NCI-H1417 treated with DMSO at 0.1 percent for 48 hours (cell line): ENCODE measurements at places on chromosomes 3 and 15.

GRCh38 chr3:60948488-60948887 is 302.8 kb downstream of the FHIT start:
- peak; percentile 15 for DNase-seq

- no peak for DNase-seq
Measured at GRCh38 chr3:33360136-33360825, 79.9 kb downstream of the UBP1 start.

DNA sequence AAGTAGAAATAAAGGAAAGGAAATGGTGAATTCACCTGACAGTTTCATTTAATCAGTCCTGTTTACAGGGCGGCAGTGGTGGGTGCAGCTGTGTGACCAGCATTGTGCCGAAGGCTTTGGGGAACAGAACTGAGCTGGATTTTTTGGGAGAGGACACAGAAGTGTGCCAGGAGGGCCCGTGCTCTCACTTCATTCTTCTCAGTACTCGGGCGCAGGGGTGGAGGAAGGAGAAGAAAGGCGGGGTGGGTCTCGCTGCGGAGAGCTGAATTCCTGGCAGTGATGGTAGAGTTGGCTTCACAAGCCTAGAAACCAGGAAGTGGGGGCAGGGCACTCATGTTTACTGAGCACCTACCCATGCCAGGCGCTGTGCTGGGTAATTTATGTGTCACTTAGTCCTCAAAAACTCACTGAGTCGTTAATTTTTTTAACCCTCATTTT is 64.6 kb downstream of the CRTC3 start:
- DNase-seq, result no peak

DNA sequence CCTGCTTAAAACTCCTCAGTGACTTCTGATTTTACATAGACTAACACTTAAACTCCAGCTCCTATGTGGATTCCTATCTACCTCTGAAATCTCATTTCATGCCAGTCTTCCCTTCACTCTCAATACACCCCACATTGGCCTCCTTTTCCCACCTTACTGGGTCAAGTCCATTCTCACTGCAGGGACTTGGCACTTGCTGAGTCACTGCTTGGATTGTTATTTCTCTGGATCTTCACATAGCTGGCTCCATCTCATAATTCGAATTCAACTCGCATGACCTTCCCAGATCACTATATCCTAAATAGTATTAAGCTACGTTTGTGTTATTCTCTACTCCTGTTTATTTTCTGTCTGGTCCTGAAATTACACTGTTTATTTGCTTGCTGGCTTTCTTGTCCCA is 59.6 kb upstream of the FRMD4B start:
- DNase-seq, result no peak

DNA sequence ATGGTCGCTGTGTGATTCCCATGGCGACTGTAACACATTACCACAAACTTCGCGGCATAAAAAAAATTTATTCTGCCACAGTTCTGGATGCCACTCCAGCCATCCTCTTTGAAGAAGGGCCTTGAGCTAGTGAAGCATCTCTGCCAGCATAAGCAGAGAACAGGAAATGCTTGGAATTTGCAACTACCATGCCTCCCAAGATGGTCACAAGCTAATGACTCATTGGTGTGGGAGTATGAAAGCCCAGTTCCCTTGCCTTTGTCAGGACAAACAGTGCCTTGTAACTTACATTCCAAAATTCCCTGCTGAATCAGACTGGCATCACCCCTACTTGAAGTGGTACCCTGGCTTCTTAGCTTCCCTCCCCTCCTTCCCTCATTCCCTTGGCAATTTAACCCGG is 129.7 kb downstream of the PROS1 start:
- DNase-seq, result no peak

DNA sequence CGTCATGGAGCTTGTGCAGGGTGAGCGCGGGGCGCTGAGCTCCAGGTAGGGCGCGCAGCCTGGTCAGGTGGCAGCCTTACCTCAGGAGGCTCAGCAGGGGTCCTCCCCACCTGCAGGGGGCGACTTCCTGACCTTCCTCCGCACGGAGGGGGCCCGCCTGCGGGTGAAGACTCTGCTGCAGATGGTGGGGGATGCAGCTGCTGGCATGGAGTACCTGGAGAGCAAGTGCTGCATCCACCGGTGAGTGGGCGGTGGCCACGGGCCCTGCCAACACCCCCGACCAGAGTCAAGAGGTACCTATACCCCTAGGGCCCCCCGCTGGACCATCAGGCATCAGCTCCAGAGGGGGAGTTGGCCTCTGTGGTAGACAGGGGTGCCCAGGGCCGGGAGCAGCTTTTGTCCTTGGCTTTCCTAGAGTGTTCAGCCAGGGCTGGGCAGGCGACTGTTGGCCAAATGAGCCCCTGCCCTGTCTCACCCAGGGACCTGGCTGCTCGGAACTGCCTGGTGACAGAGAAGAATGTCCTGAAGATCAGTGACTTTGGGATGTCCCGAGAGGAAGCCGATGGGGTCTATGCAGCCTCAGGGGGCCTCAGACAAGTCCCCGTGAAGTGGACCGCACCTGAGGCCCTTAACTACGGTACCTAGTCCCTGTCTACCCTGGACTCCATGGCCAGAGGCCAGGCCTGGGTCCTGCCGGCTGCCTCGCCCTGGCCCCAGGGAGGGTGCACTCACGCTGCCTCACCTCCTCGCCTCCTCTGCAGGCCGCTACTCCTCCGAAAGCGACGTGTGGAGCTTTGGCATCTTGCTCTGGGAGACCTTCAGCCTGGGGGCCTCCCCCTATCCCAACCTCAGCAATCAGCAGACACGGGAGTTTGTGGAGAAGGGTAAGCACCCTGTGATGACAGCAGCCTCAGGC is 9.1 kb downstream of the FES start:
- DNase-seq, result no peak

DNA sequence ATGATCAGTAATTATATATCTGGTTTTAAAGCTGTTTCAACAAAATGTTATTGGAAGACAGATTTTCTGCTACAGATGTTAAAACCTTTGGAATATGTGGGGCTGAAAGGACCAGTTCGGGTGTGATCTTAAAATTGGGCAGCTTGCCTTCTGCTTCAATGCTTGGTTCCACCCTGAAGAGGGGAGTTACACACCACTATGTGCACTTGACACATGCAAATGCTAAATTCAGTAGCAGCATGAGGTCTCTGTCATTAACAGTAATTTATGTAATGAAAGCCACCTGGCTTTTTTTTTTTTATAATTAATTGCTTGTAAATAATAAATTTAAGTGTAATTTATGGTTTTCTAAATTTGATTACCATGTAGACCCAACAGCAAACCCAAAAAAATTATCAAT is 24.6 kb downstream of the CDIN1 start:
- peak; percentile 77 for DNase-seq

DNA sequence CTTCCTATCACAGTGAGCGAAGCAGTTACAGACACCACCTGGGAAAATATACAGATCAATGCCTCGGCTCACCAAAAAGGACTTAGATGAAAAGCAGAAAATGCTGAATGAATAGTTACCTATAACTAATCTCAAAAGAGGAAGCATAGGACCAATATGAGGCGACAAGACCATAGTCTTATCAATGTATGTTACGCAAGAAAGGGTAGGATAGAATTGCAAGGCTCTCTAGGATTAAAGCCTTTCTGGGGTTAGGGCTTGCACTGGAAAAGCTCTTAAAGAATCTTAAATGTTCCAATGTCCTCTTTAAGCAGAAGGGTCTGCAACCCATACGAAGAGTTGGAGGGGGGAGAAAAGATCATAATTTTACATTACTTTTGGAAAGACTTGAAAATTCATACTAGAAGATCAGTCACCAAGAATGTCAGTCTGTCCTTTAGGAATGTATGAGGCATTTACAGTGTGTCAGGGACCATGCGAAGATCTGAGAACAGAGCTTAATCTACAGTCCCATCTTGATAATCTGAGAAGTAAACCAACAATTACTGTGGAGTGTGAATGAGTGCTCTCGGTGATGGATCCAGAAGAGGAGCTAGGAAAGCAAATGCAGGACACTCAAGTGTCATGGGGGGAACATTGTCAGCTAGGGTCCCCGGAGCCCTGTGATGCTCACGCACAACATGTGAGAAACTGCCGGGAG is 185.9 kb downstream of the GREM1 start:
- DNase-seq, result no peak

- DNase-seq, result no peak
Measured at GRCh38 chr3:150388498-150389418, 19.3 kb upstream of the TSC22D2 start.

- no peak for DNase-seq
Measured at GRCh38 chr15:45205192-45205591, 17.4 kb upstream of the SHF start.

GRCh38 chr3:107432013-107432515 is 54.8 kb downstream of the CCDC54 start:
- no peak for DNase-seq

DNA sequence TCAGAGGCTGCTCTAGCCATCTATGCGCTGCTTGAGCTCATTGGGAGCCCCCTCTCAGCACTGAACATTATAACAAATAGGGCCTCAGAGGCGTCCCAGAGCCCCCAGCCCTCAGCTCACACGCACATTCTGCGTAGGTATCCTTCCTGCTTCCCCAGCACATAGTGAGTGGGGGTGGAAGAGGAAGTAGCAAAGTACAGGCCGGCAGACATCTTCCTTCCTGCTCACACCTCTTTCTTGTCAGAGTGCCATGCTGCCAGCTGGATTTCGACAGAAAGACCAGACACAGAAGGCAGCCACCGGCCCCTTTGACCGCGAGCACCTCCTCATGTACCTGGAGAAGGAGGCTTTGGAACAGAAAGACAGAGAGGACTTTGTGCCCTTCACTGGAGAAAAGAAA is 16.6 kb downstream of the TMOD2 start:
- DNase-seq, result no peak

DNA sequence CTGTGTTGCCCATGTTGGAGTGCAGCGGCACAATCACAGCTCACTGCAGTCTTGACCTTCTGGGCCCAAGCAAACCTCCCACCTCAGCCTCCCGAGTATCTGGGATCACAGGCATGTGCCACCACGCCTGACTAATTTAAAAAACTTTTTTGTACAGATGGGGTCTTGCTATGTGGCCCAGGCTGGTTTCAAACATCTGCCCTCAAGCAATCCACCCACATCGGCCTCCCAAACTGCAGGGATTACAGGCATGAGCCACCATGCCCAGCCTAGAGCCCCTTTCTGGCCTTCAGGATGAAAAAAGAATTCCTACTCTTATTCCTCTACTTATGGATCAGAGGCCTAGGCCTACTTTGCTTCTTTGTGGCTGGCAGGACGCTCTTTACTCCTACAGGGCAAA is 39.6 kb downstream of the CHAC1 start:
- no peak for DNase-seq

DNA sequence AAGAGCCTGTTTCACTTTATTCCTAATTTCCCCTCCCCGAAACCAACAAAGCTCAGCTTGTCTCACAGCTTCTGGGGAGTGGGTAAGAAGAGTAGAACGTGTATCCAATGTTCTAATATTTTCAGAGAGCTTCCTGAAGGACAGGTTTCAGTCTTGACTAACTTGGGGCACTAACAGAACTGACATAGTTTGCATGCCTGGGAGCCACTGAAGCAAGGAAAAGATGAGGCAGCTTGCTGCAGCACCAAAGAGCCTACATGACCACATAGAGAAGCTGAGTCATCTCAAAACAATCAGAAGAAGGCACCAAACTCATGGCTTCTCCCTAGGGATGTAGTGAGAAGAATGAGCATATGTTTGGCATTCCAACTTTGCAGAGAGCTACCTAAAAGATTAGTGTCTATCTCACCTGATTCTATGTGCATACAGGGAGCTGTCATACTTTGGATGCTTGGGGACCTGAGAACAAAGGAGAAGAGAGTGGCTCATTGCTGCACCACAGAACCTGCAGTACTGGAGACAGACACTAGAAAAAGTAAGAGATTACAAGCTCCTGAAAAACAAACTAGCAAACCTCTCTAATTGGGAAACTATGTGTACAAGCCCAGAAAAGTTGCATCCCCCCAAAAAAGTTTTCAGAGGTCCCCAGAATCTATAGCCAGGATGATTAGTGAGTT is 86.9 kb downstream of the DCLK3 start:
- no peak for DNase-seq

DNA sequence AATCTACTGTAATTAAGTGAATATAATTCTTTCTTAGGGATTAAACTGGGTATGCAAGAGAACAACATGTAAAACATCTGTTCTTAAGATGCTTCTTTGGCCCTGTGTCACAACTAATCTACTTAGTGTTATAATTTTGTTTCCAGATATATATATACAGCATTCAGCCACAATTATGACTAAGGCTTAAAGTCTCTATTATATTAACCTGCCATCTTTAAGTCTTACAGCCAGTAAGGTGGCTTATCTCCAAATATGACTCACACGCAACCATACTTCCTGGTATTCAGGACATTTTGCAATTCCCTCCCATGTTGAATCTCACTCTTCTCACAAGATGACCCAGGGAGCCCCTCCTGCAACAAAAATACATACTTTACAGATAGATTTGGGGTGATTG is 6.6 kb upstream of the KBTBD8 start:
- no peak for DNase-seq

GRCh38 chr3:186476541-186476940 is 67.6 kb downstream of the CRYGS start:
- DNase-seq, result no peak

- DNase-seq, result no peak
Measured at GRCh38 chr3:142935963-142936362, 27.5 kb downstream of the PAQR9 start.

GRCh38 chr3:183359036-183359435 is 69.4 kb downstream of the MCF2L2 start:
- no peak for DNase-seq

GRCh38 chr3:30832961-30833575 is 61.4 kb downstream of the GADL1 start:
- no peak for DNase-seq

DNA sequence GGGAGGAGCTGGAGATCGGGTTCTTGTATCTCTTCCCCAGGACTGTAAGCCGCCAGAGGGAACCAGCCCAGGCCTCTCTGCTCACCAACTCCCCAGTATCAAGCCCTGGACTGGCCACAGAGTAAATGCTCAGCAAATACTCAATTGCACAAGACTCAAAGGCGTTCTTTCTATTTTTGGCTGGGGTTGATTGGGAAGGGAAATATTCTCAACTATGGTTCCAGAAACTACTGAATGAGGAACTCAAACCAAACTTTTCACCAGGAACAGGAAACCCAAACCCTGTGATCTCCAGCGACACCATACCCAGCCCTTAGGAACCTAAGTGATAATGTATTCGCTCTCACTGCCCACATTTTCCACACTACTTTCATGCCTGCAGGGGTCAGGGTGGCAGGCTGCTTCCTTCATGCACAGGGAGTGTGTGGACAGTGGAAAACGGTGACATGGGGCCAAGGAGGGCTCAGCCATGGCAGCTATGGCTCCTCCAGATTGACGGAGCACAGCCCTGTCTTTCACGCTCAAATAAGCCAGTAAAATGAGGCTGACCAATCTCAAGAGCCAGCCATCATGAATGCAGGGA is 124.7 kb upstream of the RAD18 start:
- no peak for DNase-seq

- DNase-seq, result no peak
Measured at GRCh38 chr3:59764171-59764570, 714.3 kb upstream of the CFAP20DC start.

GRCh38 chr3:6965881-6966280 is 105.0 kb downstream of the GRM7 start:
- DNase-seq, result no peak

DNA sequence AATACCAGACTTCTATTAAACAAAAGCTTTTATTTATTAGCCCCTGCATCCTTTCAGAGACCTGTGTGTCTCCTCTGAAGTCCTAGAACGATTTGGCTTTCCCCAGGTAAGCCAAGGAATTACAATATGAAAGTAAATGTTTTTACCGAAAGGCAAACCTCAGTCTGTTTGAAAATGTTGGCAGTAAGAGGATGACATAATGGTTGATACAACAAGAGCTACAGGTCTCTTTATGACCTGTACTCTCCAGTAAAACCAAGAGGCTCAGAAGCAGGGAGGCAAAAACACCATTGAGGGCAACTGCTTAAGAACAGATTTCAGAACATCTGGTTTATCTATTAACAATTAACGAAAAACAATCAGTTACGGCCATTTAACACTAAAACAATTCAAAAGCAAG is 107.8 kb downstream of the ADAM10 start:
- DNase-seq, result no peak
